Activated naive CD4-positive, alpha-beta T cell treated with anti-CD3 and anti-CD28 coated beads, Interleukin-2, amount 50 U/mL, for 72 hours (primary cell): ENCODE measurements at places on chromosomes 11 and 22. TPM values are rescaled to one million over a fixed set of nuclear protein-coding genes. Genes with fewer than 3 reads are reported as not detected.

NLRP14 gene
- 0.07 TPM for total RNA-seq

OR5L2 gene
- not detected for total RNA-seq

DGCR6 gene
- 1.5 TPM for total RNA-seq

RASSF10 gene
- total RNA-seq, result not detected

NCF4 gene
- total RNA-seq, result 2.9 TPM

LMO2 gene
- not detected for total RNA-seq

EFCAB6 gene
- 0.27 TPM for total RNA-seq

POU2AF2 gene
- not detected for total RNA-seq

DTX4 gene
- total RNA-seq, result 0.16 TPM

BTBD18 gene
- total RNA-seq, result not detected

OR52N4 gene
- total RNA-seq, result 1.3 TPM

PATE2 gene
- not detected for total RNA-seq

GLYAT gene
- not detected for total RNA-seq

MARK2 gene
- 26.6 TPM for total RNA-seq

OR10D3 gene
- not detected for total RNA-seq

CCDC116 gene
- 0.54 TPM for total RNA-seq

MMP7 gene
- not detected for total RNA-seq
